ENCODE measurements at places on chromosomes 16 and 17.

- no peak for DNase-seq
Observed at GRCh38 chr17:75348386-75349012, 57.0 kb downstream of the GRB2 start.

DNA sequence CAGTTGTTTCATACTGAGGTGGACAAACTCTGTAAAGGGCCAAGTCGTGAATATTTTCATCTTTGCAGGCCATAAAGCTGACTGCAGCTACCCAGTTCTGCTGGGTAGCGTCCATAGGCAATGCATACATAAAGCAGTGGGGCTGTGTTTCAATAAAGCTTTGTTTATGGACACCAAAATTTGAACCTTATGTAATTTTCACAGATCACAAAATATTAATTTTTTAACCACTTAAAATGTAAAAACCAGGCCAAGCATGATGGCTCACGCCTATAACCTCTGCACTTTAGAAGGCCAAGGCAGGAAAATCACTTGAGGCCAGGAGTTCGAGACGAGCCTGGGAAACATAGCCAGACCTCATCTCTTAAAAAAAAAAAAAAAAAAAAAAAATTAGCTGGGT lies 148.0 kb downstream of the CCDC182 start:
- DNase-seq, result no peak

DNA sequence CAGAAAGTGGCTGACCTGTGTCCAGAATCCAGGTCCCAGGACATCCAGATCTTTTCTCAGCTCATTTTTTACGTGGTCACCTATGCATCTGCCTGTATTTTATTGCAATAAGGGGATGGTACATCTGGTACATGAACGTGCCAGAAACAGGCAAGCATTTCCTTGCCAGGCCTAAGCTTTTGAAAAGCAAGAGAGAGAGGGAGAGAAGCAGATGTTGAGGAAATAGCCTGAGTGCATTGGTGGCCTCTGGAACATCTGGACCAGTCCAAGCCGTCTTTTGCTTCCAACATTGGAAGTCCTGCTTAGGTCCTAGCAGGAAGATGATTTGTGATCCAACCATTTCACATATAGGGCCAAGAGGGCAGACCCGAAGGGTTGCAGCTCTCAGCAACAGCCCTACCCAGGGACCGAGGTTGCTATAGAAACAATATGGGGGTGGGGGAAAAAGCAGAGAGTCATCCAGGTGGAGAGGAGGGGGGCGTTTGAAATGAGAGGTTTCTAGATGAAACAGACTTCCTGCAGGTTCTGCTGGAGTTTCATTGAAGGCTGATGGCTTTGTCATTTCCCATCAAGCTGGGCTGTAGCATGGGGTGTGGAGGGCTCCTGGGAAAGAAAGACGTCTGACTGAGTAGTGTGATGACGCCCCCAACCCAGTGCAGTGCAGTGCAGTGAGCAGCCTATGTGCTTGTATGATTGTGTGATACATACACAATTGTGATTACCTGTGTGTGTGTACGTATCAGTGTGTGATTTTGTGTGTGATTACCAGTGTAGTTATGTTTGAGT lies 61.6 kb downstream of the SHISA6 start:
- DNase-seq, result no peak

GRCh38 chr16:81585785-81586184 lies 141.2 kb downstream of the CMIP start:
- no peak for DNase-seq

DNA sequence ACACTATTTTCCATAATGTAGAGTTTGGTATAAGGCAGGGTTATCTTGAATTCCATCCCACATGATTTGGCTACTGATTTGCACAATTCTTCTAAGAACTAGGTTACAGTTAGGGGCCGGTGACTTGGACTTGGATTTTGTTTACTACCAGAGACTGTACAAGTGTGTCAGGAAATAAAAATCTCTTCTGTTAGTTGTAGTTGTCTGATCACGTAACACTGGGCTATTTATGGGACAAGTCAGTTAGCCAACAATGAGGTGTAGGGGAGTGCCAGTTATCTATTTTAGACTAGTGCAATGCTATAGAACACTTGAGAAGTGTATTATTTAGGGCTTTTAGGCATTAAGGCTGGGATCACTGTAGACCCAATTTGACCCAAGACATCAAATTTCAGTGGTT lies 39.7 kb upstream of the GHDC start:
- no peak for DNase-seq

DNA sequence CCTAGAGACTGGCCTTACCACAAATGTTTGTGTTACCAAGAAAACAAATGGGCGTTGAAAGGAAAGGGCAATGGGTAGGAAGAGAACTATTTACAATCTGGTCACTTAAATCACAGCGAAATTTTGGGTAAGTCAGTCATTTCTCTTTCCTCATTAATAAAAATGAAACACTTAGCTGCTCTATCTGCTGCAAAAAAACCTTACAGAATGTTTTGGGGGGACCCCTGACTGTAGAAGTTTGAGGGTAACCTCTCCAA lies 742 bp upstream of the NUTF2 start:
- DNase-seq, result no peak

DNA sequence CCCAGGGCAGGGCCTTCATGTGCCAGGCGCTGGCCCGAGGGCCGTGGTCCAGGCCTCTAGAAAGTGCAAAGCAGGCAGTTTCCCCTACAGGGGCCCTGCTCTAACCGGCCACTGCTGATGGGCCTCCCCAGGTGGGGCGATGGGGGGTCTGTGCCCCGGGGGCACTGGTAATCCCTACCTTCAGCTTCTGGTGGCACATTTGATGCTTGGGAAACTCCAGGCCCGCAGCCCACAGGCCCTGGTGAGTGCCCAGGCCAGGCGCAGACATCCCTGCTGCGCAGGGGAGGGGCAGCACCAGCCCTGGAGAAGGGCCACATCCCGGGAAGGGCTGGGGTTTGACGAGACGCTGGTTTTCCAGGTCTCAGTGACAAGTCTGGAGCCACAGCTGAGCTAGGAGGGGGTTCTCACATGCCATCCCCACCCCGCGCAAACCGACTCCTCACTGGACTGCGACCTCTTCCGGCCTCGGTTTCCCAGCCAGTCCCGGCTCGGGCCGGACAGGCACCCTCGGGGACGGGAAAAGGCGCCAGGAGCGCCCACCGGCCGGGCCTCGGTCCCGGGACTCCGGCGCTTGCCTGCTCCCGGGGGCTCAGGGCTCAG lies 1.6 kb downstream of the DOC2B start:
- DNase-seq, result no peak

- DNase-seq, result no peak
Observed at GRCh38 chr17:81927152-81927652, 333 bp downstream of the MAFG start.

DNA sequence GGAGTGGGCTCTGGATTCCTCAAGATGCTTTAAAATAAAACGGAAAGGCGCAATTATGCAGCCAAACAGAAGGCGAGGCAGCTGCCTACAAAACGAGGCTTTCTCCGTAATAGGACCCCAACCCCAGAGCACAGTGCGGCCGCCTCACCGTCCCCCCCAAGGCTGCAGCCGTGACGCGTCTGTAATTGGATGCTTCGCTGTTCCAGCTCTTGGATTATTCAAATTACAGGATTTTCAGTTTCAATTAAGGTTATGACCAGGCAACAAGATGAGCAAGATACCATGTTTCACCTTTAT lies 37.3 kb upstream of the ABR start:
- DNase-seq, result no peak

- DNase-seq, result peak; percentile 57
Observed at GRCh38 chr17:58513965-58514769, at the start of gene MTMR4. Gene MTMR4 (minus strand): TSS chr17:58514638. CDS start chr17:58514407, 231 bp downstream.

DNA sequence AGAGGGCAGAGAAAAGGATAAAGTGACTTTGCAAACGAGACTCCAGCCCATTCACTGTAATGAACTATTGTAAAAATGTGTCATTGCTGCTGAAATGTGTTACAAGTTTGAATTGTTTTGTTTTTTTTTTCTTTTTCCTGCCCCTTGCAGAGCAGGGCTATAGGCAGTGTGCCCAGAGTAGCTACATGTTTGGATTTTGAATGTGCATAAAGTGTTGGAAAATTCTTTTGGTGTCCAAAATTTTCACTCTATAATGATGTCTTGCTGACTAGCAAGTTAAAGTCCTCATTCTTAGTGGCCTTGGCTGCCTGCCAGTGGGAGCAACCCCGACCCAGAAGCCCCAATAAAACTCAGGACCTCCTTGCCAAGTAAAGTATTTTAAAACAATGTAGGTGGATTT lies 66.5 kb downstream of the IGF2BP1 start:
- DNase-seq, result no peak

DNA sequence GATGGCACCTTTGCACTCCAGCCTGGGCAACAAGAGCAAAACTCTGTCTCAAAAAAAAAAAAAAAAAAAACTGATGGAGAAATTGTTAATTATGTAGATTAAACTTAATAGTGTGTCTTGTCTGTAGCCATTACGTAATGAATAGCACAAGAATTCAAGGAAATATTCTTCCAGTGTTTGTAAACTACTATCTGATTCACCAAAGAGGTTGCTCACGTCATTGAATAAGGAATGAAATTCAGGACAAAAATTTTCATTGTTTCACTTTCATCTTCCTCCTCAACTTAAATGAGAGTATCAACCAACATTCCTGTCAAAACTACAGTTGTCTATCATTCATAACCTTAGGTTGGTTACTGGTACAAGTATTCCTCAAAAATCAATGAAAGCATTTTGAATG lies 30.7 kb upstream of the MYO18A start:
- no peak for DNase-seq

DNA sequence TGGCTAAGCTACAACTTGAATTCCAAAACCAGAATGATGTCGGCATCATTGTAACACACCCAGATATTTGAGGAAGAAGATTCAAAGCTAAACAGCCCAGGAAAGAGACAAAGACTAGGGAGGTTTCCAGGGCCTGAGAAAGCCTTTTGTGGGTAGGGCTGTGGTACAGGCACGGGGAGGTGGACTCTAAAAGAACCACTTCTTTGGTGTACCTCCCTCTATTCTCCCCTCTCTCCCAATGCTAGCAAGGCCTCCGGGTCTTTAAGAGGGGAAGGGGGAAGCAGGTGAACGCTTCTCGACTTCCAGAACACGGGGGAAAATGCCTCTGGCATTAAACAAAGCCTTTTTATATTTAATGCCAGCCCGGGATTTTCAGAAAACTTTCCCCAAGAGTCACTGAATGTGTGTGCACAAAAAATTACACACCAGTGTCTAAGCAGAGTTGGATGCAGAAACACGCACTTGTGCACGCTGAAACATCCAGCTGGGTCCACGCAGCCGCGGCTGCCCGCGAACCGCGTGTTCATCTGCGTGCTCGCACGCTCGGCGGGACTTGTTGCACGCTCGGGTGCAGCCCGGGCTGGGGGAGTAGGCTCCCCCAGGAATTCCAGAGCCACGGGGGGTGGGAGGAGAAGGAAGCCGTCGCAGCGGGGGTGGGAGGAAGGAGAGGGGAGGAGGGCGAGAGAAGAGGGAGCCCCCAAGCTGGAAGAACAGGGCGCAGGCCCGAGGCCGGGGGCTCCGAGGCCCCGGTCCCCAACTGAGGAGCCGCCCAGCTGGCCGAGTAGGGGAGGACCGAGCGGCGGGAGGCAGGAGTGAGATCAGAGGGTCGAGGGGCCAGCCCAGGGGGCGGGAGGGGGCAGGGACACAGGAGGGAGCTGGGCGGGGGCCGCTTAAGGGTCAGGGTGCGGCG lies 20.1 kb upstream of the ZNF423 start:
- DNase-seq, result no peak

GRCh38 chr16:23611936-23612335 lies 15.8 kb upstream of the NDUFAB1 start:
- no peak for DNase-seq

GRCh38 chr17:5078106-5079028 lies at the start of gene ZFP3:
Gene ZFP3 (plus strand): TSS chr17:5078467. CDS start chr17:5091505, 13,038 bp downstream.
- DNase-seq, result peak; percentile 57

DNA sequence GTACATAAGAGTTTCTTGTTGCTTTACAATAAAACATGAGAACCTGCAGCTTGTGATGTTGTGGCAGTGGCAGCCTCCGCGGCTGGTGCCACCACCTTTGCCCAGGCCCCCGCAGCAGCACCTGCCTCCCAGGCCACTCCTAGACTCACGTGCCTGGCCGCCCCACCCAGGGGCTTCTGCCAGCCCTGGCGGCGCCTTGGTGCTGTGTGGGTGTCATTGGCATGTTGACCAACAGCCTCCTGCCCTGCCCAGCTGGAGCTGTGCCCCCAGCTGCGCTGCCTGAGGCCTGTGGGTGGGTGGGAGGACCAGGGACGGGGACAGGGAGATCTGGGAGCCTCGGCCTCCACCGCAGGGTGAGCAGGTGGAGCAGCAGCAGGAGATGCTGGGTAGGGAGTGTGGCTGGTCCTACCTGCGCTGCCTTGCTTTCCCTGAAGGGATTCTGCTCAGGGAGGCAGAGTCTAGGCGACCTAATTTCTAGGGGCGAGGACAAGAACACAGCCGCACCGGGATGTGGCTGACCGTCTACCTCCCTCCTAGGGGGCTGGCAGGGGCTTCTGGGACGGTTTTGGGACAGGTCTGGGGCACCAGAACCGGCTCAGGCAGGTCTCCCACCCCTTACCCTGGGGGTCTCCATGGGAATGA lies 428 bp upstream of the DNASE1L2 start:
- DNase-seq, result no peak

- no peak for DNase-seq
Observed at GRCh38 chr16:13896543-13897182, 23.3 kb upstream of the ERCC4 start.

DNA sequence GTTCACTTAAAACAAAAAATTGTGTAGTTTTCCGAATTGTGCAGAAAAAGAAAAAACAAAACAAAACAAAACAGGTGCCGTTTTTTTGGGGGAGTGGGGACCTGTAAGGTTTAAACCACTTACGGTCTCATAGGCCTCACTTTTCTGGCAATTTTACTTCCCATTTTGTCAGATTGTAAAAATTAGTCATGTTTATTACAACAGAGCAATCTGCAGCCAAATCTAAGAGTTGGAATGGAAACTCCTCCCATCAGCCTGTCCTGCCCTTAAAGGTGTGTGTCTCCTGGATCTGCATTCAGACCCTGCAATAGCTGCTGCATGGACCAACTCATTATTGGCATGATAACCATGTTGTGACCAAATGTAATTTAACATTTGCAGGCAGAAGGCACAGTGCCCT lies 8.2 kb upstream of the SALL1 start:
- no peak for DNase-seq

DNA sequence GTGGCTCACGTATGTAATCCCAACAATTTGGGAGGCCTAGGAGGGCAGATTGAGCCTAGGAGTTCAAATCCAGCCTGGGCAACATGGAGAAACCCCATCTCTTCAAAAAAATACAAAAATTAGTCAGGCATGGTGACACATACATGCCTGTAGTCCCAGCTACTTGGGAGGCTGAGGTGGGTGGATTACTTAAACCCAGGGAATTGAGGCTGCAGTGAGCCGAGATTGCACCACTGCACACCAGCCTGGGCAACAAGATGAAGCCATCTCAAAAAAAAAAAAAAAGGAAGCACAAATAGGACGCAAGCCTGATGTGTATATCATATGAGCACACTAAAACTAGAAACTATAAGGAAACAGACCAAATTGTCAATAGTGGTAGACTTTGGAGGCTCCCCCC lies 17.1 kb upstream of the FLCN start:
- no peak for DNase-seq

- no peak for DNase-seq
Observed at GRCh38 chr16:15041271-15042004, 14.4 kb downstream of the NTAN1 start.

Measured in activated gamma-delta T cell treated with anti-CD3 and anti-CD28 coated beads, Interleukin-2, amount 50 U/mL, for 16 hours (primary cell).